ENCODE measurements at places on chromosomes 4 and X. TPM values are rescaled to one million over a fixed set of nuclear protein-coding genes. Genes with fewer than 3 reads are reported as not detected.

Gene NLRP2B
- total RNA-seq, result not detected

- no peak for DNase-seq
These were observed 66.6 kb upstream of the ENPP6 start for GRCh38 chr4:184284336-184284690.

DNA sequence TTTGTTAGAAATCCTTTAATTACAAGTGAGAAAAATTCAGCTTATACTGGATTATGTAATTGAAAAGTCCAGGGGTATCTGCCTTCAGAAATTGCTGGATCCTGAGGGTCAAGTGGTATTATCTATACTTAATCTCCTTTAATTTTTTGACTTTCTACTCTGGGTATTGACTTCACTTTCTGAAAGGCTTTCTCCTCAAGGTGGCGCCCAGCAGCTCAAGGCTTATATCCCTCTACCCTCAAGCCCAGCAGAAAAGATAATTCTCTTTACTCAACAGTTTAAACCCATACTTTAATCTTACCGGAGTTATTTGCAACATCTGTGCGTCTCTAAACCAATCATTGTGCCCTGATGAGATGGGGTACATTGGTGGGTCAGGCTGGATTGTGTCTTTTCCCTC lies 129.5 kb downstream of the LARP7 start:
- peak; percentile 13 for DNase-seq

Gene MMRN1
- total RNA-seq, result 0.27 TPM

Gene CXCL9
- total RNA-seq, result not detected

GRCh38 chrX:97065066-97065465 lies 181.4 kb downstream of the RPA4 start:
- DNase-seq, result no peak

DNA sequence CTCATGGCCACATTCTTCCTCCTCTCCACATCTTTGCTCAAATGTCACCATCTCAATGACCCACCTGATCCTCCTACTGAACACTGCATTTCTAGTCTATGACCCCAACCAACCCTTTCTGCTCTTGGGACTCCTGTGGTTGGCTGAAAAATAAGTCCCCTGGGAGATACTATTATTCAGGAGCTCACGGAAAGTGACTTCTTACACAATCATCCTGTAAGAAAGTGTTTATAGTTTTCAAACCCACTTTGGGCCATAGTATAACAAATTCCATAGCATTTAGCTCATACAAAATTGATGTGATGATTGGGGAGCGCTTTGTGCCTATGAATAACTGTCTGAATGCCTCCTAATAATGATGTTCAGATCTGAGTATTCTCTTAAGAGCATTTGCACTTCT lies 161.4 kb upstream of the HS3ST1 start:
- DNase-seq, result no peak

Gene SLC10A6
- not detected for total RNA-seq

GRCh38 chr4:77582711-77583110 lies 22.9 kb upstream of the CXCL13 start:
- DNase-seq, result no peak

- DNase-seq, result no peak
These were observed 15.1 kb upstream of the GK start for GRCh38 chrX:30637874-30638815.

- peak; percentile 66 for DNase-seq
These were observed 215.3 kb upstream of the CXorf66 start for GRCh38 chrX:140180585-140180984.

DNA sequence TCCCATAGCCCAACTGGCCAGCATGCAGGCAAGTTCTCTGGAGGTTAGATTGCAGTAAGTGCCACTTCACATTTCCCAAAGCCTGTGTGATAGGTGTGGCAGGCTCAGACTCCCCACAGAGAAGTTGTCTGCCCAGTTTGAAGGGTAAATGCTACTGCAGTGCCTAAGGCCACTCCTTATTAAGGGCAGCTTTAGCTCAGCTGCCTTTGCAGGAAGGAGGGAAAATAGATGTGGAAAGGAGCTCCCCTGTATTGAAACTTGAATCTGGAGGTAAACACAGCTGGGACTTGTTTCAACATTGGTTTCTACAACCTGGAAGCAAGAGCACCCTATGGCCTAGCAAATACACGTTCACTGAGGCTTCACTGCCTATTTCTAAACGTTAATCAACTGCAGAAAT lies 22.4 kb downstream of the NEXMIF start:
- no peak for DNase-seq

Gene MAB21L2
- total RNA-seq, result 0.81 TPM

- DNase-seq, result no peak
These were observed 31.1 kb upstream of the PDLIM3 start for GRCh38 chr4:185566425-185566824.

- DNase-seq, result no peak
These were observed 481.7 kb upstream of the AGA start for GRCh38 chr4:177923888-177924287.

Gene SERTM2
- 9.3 TPM for total RNA-seq

GRCh38 chrX:433771-434170 lies 47.1 kb upstream of the PPP2R3B start:
- DNase-seq, result no peak

- peak; percentile 98 for DNase-seq
These were observed 172.0 kb downstream of the PTTG2 start for GRCh38 chr4:38132107-38132673.

- peak; percentile 47 for DNase-seq
These were observed 19.3 kb upstream of the SPIN2A start for GRCh38 chrX:57156397-57157049.

GRCh38 chr4:168632301-168632725 lies 135.5 kb downstream of the PALLD start:
- peak; percentile 46 for DNase-seq

GRCh38 chrX:45710081-45710801 lies 509.6 kb upstream of the DIPK2B start:
- no peak for DNase-seq

- peak; percentile 92 for DNase-seq
These were observed 22.5 kb upstream of the MYOZ2 start for GRCh38 chr4:119113033-119113655.

DNA sequence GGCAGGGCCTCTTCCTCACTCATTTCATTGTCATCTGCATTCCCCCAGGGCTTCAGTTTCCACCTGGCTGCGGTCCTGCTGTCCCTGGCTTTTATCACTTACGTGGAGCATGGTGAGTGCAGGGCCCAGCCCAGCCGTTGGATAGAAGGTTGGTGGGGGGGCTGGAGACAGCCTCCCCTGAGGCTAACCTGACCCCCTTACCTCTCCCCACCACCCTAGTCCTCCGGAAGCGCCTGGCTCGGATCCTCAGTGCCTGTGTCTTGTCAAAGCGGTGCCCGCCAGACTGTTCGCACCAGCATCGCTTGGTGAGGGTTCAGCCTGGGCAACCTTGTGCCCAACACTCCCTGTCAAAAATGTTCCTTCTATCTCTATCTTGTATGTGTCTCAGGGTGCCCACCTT lies 5.8 kb upstream of the EBP start:
- no peak for DNase-seq

- DNase-seq, result no peak
These were observed 4.9 kb downstream of the OPHN1 start for GRCh38 chrX:68428431-68428830.

GRCh38 chrX:44462850-44463249 lies 79.8 kb downstream of the FUNDC1 start:
- DNase-seq, result no peak

- no peak for DNase-seq
These were observed 23.0 kb upstream of the PPA2 start for GRCh38 chr4:105496899-105497298.

All from cardiac muscle cell (in vitro differentiated cells and primary cell).